ENCODE measurements at places on chromosomes 1 and 21.
A peak's percentile ranks its signal among the peaks of the same experiment; 100 is the strongest.

- no peak for DNase-seq
These were observed 5.6 kb downstream of the HYI start for GRCh38 chr1:43447891-43448708.

DNA sequence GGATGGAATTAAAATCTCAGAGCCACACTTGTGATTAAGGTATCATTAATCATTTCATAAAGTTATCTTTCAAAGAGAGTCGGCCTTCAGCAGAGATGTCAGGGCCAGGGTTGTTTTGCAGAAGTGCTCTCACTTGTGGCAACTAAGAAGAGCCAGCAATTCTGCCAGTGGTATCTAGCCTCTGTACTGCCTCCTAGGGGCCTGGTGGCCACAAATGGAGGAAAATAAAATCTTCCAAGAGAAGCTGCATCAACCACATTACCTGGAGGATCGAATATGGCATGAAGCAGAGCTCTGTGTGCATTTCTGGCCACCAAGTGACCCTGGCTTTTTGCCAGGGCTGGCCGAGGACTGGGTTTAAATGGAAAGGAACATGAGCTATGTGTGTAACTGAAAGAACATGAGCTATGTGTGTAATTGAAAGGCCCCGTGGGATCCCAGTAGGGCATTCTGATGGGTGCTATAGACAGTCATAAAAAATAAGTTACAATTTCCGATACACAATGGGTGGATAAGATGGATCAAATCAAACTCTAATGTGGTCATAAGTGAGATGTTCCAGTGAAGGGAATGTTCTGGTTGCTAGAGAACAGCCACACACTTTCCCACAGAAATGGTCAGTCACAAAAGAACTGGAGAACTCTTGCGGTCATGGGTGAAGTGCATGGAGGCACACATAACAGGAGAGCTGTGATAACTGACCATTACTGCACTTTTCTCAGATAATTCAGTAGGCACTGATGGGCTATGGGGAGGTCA is 335.8 kb downstream of the CAMTA1 start:
- no peak for DNase-seq

DNA sequence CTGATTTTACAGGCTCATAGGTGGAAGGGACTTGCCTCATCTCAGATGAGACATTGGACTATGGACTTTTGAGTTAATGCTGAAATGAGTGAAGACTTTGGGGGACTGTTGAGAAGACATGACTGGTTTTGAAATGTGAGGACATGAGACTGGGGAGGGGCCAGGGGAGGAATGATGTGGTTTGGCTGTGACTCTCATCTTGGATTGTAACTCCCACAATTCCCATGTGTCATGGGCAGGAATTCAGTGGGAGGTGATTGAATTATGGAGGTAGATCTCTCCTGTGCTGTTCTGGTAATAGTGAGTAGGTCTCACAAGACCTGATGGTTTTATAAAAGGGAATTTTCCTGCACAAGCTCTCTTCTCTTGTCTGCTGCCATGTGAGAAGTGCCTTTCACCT is 20.8 kb downstream of the SCYL3 start:
- no peak for DNase-seq

- no peak for DNase-seq
These were observed 41.5 kb downstream of the SLC66A1 start for GRCh38 chr1:19353596-19353995.

DNA sequence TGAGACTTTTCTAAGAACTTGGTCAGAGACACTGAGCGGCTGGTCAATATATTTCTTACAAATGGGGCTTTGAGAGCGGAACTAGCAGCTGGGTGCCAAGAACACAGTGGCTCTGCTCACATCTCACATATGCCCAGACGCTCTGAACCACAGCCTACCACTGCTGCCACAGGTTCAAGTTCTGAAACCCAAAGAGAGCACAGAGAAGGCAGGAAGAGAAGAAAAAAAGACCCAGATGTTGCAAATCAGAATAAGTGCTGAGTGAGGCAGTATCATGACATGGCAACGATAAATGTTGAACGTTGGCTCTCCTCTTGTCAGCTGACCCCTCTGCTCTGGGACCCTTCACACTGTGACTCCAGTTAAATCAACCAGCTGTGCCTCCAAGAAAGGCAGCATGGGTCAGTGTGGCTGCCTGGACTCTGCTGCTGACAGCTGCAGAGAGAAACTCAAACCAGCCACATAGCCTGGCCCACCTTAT is 26.4 kb downstream of the HIVEP3 start:
- no peak for DNase-seq

DNA sequence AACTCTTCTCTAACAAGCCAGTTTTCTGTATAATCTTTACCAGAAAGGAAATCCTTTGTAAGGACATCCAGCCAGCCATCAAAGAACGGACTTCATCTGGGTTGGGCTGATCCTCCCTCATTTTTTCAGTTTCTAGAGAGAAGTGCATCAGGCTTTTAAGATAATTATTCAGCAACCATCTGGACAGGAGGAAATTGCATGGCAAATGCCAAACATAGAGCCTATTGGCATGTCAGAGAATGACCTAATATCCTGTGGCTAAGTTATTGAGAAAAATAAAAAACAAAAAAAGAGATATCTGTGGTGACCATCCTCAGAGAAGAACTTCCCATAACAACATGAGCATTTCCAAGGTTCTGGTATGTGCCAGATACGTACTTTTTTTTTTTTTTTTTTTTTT is 74.9 kb upstream of the BEND5 start:
- DNase-seq, result no peak

DNA sequence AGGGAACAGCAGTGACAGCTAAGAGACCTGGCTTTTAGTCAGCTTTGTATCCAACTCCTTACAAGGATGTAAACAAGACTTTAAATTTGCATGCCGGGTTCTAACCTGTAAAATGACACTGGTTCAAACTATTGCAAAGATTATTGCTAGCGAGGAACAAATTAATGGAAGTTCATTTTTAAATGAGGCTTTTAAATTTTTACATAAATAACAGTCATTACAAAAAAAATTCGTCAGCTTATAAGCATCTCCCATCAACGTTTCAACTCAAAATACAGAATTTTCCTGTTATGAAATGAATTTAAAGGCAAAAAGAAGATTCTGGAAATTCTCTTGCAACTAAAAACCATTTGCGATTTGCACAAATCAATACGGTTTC is 668 bp downstream of the KIF14 start:
- DNase-seq, result no peak

- no peak for DNase-seq
These were observed 16.4 kb upstream of the MIXL1 start for GRCh38 chr1:226207048-226207447.

- DNase-seq, result no peak
These were observed 2.1 kb downstream of the KDM5B start for GRCh38 chr1:202805886-202806844.

GRCh38 chr1:60031146-60031545 is 42.4 kb downstream of the C1orf87 start:
- DNase-seq, result no peak

DNA sequence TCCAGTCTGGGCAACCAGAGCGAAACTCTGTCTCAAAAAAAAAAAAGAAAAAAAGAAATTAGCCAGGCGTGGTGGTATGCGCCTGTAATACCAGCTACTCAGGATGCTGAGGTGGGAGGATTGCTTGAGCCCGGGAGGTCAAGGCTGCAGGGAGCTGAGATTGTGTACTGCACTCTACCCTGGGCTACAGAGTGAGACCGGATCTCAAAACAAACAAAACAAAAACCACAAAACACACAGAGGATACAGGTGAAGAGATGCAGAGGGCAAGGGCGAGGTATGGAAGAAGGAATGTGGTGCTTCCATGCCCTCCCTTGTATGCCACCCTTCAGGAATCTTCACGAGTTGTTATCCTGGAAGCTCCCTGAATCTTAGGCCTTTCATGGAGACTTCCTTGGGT is 68.5 kb downstream of the NDUFS5 start:
- no peak for DNase-seq

- DNase-seq, result no peak
These were observed 146.4 kb upstream of the TIAM1 start for GRCh38 chr21:31490443-31490842.

DNA sequence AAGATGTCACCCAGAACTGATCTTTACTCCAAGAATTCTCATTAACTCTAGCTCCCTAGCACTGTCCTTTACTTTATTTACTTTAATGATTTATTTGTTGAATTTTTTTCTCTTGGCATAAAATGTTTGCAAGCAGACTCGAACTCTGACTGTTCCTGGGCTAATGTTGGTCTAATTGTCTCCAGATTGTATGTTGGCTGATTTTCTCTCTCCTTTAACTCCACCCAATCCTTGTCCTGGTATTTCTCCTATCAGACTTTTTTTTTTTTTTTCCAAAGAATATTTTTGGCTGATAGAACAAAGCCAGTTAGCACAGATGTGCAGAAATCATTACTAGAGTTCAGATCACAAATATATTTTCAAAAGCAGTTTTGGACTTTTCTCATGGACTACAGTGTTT is 82.6 kb downstream of the ATF6 start:
- no peak for DNase-seq

- DNase-seq, result no peak
These were observed 40.0 kb upstream of the PTPRC start for GRCh38 chr1:198598796-198599321.

DNA sequence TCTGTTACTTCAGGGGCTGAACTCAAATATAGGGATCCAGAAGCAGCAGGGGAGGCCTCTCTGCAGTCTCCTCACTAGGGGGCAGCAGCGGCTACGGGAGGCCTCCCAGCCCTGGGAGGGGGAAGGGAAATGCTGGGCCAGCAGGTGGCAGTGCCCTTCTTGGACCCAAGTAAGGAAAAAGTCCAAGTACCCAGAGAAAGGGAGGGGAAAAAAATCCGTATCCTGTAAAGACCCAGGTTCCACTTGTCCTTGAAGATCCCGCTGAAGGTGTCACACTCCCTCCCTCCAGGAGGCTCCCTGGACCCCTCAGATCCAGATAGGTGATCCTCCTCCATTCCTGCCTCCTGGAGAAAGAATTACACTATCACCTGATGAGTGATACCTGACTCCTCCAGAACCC is 14.1 kb upstream of the NUAK2 start:
- peak; percentile 78 for DNase-seq

DNA sequence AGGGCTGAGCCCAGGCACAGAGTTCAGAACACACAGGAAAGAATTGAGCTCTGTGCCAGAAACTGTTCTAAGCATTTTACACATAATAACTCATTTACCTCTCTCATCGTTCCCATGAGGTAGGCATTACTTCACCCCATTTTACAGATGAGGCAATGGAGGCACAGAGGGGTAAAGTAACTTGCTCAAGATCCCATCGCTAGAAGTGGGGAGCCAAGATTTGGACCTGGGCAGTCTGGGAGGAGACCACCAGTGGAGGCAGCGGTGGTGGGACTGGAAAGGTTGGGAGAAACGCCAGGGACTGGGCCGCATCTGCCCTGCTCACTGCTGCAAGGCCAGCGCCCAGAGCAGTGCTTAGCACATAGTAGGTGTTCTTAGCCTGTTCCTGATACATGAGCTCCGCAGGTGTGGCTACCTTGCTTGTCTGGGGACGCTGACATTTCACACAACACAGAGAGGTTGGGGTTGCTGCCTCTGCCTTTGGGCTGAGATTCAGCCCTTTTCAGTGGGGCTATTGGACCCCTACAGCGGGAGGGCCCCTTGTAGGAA is 27.8 kb upstream of the EPS8L3 start:
- no peak for DNase-seq

GRCh38 chr1:220711056-220711809 is 21.1 kb downstream of the C1orf115 start:
- no peak for DNase-seq

DNA sequence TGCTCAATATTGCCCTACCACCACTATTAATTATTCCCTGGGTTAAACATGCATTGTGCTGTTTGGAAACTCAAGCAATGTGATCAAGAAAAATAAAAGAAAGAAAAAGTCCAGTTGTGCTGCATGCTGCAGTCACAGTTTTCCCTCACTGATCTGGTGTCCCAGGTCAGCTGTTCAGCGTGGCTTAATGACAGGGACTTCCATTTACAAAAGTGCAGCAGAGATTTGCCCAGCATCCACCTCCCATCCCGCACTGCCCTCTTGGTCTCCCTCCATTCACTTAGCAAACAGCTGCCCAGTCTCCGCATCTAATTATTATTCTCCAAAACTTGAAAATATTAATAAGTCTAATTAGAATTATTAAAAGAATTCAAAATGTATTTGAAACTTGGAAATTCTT is 2.0 kb upstream of the OR2T4 start:
- DNase-seq, result no peak

DNA sequence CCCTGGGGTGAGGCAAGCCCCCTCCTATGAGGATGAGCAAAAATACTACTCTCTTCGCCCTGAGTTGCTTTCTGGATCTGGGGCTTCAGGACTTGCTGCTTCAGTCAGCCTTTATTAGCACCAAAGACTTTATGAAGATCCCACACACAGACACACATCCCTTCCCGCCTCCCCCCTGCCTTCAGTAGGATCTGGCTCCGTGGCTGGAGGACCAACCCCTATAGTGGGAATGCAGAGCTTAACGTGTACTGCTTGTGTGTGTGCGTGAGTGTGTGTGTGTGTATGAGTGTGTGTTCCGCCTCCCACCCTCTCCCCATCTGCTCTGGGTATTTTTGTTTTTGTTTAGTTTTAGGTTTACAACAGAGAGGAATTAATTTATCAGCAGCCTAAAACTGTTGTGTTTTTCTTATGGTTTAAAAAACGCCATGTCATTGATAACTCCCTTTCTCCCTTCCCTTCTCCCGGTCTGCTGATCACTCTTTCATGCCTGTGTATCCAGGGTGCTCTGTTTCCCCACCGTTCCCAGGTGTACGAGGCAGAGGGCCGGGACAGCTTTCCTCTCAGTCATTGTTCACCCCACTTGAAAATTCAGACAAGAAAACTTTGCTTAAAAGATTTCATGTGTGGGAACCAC is 27.5 kb upstream of the ZFP69B start:
- DNase-seq, result no peak

GRCh38 chr1:65141394-65141793 is 6.6 kb upstream of the AK4 start:
- no peak for DNase-seq

DNA sequence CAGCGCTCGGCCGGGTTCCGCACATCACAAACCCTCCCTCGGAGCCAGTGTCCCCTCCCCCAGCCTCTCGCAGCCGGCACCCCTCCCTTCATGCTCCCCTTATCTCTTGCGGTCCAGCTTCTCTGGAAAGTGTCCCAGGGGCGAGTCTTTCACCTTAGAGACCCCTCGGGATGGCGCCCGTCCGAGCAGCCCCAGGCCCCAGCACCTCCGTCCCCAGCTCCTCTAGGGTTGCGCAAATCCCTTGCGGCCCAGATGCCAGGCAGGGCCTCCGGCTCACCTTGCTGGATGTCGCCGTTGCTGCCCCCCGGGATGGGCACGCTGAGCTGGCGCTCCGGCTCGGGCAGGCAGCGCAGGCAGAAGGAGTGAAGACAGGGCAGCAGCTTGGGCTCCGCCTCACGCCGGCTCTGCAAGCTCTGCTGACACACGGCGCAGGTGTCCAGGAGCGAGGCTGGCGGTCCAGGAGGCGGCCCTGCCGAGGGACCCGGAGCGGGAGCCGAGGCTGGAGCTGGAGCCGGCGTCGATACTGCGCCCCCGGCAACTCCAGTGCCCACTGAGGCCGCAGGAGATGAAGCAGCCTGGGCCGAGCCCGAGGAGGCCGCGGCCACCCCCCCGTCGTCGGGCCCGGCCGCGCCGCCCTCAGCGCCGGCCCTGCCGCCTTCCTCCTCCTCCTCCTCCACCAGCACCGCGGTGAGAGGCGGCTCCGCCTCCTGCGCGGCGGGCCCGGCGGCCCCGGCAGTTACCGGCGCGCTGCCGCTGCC is 550 bp downstream of the TRIM33 start:
- DNase-seq, result peak; percentile 40

- DNase-seq, result no peak
These were observed 38.5 kb downstream of the ABCD3 start for GRCh38 chr1:94456736-94457135.
